ENCODE measurements at places on chromosomes 3 and 15.

DNA sequence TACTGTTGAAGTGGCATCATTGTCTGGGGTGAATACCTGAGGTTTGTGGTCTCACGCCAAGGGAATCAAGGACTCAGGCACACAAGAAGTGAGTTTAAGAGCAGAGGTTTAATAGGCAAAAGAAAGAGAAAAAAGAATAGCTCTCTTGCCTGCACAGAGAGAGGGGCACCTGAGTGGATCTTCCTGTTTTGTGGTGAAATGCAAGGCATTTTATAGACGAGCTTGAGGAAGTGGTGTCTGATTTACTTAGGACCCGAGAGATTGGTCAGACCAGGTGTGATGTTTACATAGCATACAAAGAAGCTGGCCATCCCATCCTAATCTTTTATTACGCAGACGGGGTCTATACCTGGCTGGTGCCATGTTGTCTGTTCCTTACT is 13.2 kb downstream of the CCR5 start:
- no peak for DNase-seq

- DNase-seq: peak; percentile 24
Observed at GRCh38 chr15:83278191-83278590, 6.3 kb downstream of the BNC1 start.

- no peak for DNase-seq
Observed at GRCh38 chr3:46508850-46509591, 11.2 kb downstream of the RTP3 start.

GRCh38 chr3:129534428-129535027 is 6.1 kb downstream of the RHO start:
- DNase-seq: no peak

GRCh38 chr3:17749281-17749680 is 6.8 kb upstream of the TBC1D5 start:
- no peak for DNase-seq

- peak; percentile 67 for DNase-seq
Observed at GRCh38 chr3:101036213-101036618, 43.0 kb upstream of the ABI3BP start.

GRCh38 chr3:35936571-35936970 is 297.2 kb downstream of the ARPP21 start:
- no peak for DNase-seq

DNA sequence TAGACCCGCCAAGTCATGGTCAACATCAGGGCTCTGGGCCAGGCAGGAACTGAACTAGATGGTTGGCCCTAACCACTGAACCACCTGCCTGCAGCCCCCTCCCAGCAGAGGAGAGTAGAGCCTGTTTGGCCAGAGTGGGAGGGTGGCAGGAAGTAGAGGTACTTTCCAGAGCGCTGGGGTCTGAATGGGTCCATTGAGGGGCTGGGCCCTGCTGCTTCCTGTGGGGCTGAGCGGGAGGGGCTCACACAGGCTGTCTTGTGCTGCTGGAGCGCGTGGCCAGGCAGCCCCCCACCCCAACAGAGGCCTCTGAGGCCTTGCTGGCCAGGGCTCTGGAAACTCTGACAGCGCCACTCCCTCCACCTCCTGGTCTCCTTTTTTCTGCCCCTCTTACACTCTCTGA is 17.4 kb downstream of the CSPG4 start:
- no peak for DNase-seq

DNA sequence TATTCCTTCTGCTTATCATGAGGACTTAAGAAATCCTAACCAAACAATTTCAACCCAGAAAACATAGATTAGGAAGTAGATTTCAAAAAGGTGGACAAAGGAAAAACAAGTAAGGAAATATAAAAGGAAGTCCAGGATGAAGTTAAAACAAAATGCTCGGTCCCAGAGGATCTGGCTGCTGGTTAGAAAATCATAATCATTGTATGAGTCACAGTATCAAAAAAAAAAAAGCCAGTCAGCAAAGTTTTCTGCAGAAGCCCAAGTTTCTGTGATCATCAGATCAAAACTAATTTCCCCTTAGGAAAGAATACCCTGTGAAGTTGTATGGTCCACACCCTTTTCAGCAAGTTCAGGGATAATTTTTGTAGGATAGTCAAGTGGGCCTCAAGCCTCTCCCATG is 43.0 kb upstream of the LRTM1 start:
- DNase-seq: no peak

DNA sequence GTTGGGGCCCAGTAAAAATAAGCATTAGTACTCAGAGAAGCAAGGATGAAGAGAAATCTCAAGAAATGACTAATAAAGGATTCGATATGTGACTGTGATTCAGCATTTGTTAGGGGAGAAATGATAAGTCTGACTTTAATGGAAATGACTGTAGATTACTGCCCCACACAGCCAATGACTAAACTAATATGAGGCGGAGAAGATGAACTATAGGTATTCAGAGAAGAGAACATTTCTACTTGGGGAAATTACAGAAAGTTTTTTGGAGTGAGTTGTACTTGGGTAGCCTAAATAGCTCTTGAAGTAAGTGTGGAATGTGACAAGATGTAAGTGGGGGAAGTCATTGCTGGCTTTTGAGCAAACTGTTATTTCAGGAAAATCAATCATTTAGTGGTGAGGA is 380.0 kb downstream of the PDCD6IP start:
- DNase-seq: no peak

DNA sequence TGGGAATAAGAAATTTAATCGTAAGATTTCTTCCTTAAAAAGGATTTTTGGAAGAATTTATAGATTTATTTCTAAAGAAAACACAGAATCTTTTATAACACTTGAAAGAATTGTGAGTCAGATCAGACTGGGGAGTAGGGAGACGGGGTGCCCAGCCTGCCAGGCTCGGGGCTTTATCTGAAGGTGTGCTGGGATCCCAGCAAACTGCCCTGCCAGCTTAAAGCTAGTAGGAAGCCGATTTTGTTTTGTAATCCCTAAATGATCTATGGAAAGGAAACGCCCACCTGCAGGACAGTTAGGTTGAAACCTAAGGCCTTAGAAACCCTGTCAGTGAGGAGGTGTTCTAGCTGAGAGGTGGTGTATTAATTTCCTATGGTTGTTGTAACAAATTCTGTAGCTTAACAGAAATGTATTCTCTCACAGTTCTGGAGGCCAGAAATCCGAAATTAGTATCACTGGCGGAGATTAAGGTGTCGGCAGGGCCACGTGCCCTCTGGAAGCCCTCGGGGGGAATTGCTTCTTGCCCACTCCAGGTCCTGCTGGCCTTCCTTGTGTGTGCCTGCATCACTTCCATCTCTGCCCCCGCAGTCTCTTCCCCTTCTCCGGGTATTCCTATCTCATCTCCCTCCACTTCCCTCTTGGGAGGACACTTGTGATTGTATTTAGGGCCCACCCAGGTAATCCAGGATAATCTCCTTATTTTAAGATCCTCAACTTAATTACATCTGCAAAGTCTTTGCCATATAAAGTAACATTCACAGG is 19.3 kb upstream of the RAB6B start:
- DNase-seq: no peak

DNA sequence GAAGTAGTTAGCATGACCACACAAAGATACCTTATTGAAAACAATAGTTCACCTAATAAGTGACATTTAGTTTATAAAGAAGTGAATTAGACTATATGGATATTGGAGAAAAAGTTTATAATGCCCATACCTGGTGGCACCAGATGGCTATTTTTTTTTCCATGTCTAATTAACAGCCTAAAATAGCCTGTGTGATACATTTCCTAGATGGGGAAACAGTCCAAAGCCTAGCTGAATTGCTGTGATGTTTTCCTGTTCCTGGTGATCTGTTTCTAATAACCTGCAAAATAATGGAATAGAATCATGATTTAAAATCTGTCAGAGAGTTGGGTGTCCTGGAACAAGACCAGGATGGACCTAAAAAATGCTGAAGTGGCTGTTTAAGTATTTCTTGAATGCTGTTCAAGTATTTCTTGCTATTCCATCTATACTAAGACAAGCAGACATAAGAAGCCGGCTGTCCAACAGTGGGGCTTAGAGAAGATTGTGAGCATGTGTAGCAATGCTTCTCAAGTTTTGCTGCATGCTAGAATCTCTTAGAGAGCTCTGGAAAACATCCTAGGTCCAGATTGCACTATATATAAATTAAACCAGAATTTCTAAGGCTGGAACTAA is 31.3 kb downstream of the LRRC3B start:
- no peak for DNase-seq

DNA sequence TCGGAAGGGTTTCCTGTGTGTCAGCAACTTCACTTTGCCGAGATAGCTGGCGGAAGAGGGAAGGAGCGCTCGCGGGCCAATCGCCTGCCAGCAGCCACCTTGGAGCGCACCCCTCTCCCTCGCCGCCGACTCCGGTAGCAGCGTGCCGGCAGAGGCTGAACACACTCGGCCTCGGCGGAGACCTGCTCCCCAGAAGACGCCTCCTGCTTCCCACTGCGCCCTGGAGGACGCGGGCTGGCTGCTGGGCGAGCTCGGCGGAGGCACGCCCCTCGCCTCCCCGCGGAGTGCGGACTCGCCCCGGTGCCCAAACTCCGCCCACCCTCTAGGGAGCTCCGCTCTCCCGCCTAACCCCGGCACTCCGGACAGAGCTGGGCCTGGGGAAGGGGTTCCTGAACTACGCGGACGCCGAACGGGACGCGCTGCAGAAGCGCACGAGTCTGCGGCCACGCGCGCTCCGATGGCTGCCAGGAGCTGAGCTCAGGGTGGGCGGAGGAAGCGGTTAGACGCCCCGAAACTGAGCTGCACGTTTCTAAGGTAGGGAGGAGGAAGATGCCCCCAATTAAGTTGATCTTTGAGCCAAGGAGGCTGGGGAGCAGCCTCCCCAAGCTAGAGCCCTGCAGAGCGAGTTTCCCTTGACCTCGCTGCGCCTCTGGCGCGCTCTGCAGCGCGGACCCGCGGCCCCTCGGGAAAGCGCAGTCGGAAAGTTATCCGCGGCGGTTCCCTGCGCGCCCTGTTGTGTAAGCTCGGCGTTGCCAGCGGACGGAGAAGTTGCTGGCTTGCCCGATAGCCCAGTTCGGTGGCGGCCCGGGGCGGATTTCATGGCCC is at the start of gene P2RY1:
Gene P2RY1, plus strand, starts transcription at position 356 of the 825 bp plus-strand sequence. CDS start 652 bp downstream, outside the sequence.
- peak; percentile 39 for DNase-seq
